ENCODE measurements at places on chromosomes 3 and 15. TPM values are rescaled to one million over a fixed set of nuclear protein-coding genes. Genes with fewer than 3 reads are reported as not detected.
A peak's percentile ranks its signal among the peaks of the same experiment; 100 is the strongest.

The GHRL gene
- total RNA-seq: 0.40 TPM

The REC114 gene
- total RNA-seq: not detected

The SAMMSON gene
- total RNA-seq: 0.04 TPM

DNA sequence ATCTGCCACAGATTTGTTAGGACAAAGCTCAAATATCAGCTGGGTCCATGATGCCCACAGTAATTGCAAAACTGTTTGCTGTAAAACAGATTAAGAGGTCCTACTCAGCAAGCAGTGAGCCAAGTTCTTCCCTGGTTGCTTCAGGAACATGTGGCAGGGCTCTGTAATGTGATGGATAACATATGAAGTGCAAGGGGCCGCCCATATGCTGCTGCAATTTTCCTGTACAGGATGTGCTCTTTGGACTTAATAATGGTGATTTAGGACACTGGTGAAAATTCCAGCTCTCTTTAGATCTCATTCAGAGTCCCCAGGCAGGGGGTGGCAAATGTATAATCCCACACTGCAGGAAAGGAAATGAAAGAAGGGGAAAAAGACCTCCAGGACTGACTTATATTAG, 289.4 kb downstream of the LSAMP start:
- DNase-seq: peak; percentile 58

- DNase-seq: no peak
These were observed 78.7 kb downstream of the DAPK2 start for GRCh38 chr15:63967616-63968015.

- no peak for DNase-seq
These were observed 164.8 kb downstream of the SYNPR start for GRCh38 chr3:63442918-63443317.

- DNase-seq: peak; percentile 97
These were observed 26.2 kb downstream of the RARB start for GRCh38 chr3:25454005-25454927.

DNA sequence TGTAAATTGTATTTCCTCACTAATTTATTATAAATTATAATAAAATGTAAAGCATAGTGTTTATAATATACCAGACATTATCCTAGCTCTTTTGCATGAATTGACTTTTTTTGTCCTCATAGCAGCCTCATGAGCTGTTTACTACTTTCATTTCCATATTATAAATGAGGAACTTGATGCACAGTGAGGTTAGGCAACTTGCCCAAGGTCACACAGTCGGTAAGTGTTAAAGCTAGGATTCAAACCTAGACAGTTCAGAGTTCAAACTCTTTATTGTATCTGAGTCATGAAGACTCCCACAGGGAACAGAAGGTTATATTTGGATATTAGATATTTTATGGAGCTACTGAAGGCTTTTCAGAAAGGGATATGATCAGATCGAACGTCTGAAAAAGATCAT, 322.2 kb upstream of the SATB1 start:
- DNase-seq: no peak

DNA sequence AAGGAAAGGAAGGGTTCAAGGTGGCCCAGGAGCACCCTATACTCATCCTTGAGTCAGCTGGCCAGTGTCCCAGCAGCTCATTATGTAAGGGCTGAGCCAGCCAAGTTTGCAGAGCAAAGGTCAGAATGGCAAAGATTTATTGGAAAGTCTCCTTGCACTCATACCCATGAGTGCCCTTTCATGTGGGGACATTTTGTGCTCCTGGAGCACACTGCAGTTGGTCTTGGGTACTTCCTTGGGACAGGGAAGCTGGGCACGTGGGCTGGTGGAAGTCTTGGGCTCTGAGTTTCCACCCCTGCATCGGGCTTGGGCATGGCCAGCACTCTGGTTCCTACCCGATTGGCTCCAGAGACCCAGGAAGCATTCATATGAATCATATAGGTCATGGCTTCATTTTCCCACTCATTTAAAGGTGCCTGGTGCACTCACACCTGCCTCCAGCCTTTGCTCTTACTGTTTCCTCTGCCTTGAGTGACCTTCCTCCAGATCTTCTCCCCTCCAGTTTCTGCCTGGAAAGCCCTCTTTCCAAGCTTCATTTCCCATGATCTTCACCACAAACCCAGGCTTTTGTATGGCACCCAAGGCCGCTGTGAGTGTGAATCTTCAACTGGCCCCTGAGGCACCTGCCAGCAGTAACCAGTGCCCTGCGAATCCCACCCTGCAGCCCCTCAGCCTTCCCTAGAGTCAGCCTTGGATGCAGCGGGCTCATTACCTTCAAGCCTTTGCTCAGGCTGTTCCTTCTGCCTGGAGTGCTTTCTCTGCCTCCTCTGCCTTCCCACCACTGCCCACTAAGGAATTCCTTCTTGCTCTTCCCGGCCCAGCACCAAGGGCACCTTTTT, 10.5 kb upstream of the PRKCD start:
- no peak for DNase-seq

Data from muscle of leg (tissue), 16 donors.